ENCODE measurements at places on chromosomes 4 and X.
A peak's percentile ranks its signal among the peaks of the same experiment; 100 is the strongest.

- no peaks in the 10 kb centered on the region for H3K27me3 ChIP-seq
- no peak overlapping the region for H3K4me3 ChIP-seq
- no peak for DNase-seq
- no peaks in the 10 kb centered on the region for H3K4me1 ChIP-seq
- no peak overlapping the region for H3K27ac ChIP-seq
Observed at GRCh38 chr4:185117300-185117934, 25.6 kb upstream of the SLC25A4 start.

DNA sequence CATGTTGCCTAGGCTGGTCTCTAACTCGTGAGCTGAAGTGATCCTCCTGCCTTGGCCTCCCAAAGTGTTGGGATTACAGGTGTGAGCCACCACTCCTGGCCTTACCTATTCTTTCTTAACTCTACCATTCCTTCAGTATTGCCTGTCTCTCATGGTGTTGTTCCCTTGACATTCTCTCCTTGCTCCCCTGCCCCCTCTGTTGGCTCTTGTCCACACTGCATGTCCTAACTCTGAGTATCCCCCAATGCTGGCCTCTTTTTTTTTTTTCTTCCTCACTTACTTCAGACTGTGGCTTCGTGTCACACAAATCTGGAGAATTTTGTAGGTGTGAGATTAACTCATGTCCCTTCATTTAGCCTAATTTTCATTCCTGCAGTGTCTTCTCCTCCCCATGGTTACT lies 22.9 kb upstream of the FRMPD4 start:
- no peaks in the 10 kb centered on the region for H3K27me3 ChIP-seq
- H3K27ac ChIP-seq, result no peak overlapping the region
- H3K36me3 ChIP-seq, result no peaks in the 10 kb centered on the region

- no peaks in the 10 kb centered on the region for H3K27me3 ChIP-seq
- no peak for DNase-seq
- H3K27ac ChIP-seq, result no peak overlapping the region
Observed at GRCh38 chrX:16458208-16458607, 191.8 kb upstream of the S100G start.

DNA sequence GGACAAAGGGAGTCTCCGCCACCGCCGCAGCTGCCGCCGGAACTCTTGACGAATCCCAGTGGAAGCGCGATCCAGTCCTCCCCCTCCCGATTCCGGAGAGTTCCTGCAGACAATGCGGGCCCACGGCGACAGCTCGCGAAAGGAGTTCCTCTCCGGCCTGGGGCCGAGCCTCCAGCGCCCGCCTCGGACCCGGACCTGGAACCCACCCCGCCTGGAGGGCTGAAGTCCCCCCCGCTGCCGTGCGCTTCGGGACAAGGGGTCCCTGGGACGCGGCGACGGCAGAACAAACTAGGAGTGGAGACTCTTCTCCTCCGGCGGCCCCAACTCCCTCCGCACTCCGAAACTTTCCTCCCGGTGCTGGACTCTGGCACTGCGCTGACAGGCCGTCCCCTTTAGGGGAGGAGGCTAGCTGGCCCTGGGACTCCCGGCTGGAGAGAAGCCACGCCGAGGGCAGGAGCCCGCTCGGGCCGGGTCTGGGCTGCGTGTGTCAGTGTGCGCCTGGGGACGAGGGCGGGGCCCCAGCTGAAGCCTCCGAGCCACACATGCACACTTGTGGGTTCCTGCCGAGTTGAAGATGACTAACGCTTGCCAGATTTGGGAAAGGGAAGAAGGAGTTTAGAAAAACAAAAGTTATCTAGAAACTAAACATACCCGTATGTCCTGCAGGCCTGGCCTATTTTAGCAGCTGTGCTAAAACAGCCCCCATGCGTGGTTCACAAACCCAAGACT lies at the start of gene ANTXR2:
ANTXR2 (minus strand) TSS at position 486 of the 729 bp plus-strand sequence. CDS start 669 bp downstream, outside the sequence.
- H3K27me3 ChIP-seq, result peaks cover 2% of the 10 kb centered on the region
- peak within 1 kb of the TSS; percentile 66 for H3K4me3 ChIP-seq
- H3K36me3 ChIP-seq, result no peaks in the 10 kb centered on the region
- H3K4me1 ChIP-seq, result no peaks in the 10 kb centered on the region
- no peak within 1 kb of the TSS for H3K27ac ChIP-seq

DNA sequence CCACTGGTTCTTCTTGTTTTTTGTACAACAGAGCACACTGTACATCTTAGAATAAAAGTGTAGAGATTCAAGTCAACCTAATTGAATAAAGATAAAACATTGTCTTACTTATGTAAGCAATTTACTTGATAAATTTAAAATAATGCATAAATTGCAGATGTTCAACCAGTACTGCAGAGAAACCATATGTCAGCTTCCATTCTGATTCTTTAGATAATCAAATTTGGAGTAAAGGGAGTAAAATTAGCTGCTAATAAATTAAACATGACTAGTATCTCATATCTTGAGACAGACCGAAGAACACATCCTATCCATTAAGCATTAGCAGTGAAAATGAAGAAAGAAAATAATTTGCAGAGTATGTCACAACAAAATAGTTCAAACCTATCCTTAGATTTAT lies 261.2 kb downstream of the GASK1B start:
- no peaks in the 10 kb centered on the region for H3K27me3 ChIP-seq
- no peak overlapping the region for H3K4me3 ChIP-seq
- H3K4me1 ChIP-seq, result no peaks in the 10 kb centered on the region
- no peaks in the 10 kb centered on the region for H3K36me3 ChIP-seq

DNA sequence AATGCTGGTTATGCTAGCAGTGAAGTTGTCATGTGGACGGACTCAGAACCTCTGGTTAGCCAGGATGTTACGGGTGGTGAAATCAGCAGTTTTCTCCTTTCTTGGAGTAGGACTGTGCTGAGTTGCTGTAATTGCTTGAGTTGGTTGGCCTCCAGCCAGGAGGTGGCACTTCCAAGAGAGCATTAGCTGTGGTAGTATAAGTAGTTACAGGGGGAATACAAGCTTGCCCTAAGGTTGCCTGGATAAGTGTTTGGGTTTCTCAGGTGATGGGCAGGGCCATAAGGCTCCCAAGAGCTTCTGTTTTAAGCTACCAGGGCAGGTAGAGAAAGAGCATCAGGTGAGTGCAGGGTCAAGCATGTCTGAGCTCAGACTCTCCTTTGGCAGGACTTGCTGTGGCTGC lies 103.0 kb downstream of the ZNF518B start:
- H3K27ac ChIP-seq, result no peak overlapping the region
- DNase-seq, result no peak
- H3K4me3 ChIP-seq, result no peak overlapping the region
- H3K4me1 ChIP-seq, result no peaks in the 10 kb centered on the region
- H3K27me3 ChIP-seq, result no peaks in the 10 kb centered on the region

GRCh38 chr4:26346203-26346620 lies 25.4 kb downstream of the RBPJ start:
- no peaks in the 10 kb centered on the region for H3K27me3 ChIP-seq
- peaks cover 7% of the 10 kb centered on the region for H3K4me1 ChIP-seq
- no peaks in the 10 kb centered on the region for H3K36me3 ChIP-seq
- no peak overlapping the region for H3K27ac ChIP-seq
- no peak overlapping the region for H3K4me3 ChIP-seq

DNA sequence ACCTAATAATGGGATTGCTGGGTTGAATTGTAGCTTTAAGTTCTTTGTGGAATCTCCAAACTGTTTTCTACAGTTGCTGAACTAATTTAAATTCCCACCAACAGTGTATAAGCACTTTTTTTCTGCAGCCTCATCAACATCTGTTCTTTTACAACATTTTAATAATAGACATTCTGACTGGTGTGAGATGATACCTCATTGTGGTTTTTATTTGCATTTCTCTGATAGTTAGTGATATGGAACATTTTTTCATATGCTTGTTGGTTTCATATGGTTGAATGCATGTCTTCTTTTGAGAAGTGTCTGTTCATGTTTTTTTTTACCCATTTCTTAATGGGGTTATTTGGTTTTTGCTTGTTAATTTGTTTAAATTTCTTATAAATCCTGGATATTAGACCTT lies 1718.9 kb downstream of the C4orf33 start:
- H3K36me3 ChIP-seq, result no peaks in the 10 kb centered on the region
- no peak overlapping the region for H3K4me3 ChIP-seq
- no peaks in the 10 kb centered on the region for H3K27me3 ChIP-seq
- no peak overlapping the region for H3K27ac ChIP-seq
- DNase-seq, result no peak

- no peak overlapping the region for H3K27ac ChIP-seq
- no peaks in the 10 kb centered on the region for H3K27me3 ChIP-seq
- H3K4me3 ChIP-seq, result no peak overlapping the region
- H3K36me3 ChIP-seq, result no peaks in the 10 kb centered on the region
- no peak for DNase-seq
- peaks cover 7% of the 10 kb centered on the region for H3K4me1 ChIP-seq
Observed at GRCh38 chr4:184282895-184283654, 65.4 kb upstream of the ENPP6 start.

DNA sequence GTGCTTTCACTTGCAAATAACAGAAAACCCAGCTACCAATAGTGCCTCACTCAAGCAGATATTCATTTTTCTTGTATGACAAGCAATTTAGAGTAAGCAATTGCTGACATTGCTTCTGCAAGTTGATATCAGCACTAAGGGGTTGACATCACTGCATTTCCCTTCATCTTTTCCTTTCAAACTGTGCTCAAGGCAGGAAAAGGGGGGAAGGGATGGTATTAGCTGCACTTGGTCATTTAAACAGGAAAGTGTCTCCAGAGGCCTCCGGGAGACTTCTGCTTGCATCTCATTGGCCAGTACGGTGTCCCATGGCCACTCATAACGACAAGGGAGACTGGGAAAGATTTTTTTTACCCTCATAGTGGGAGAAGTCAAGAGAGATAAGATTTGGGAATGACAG lies 65.5 kb upstream of the FGG start:
- no peaks in the 10 kb centered on the region for H3K27me3 ChIP-seq
- DNase-seq, result no peak
- no peaks in the 10 kb centered on the region for H3K4me1 ChIP-seq
- H3K27ac ChIP-seq, result no peak overlapping the region

- no peaks in the 10 kb centered on the region for H3K4me1 ChIP-seq
- H3K27me3 ChIP-seq, result no peaks in the 10 kb centered on the region
- H3K4me3 ChIP-seq, result no peak overlapping the region
- no peaks in the 10 kb centered on the region for H3K36me3 ChIP-seq
- no peak for DNase-seq
- no peak overlapping the region for H3K27ac ChIP-seq
Observed at GRCh38 chr4:176794151-176794550, 1.4 kb upstream of the VEGFC start.

- no peaks in the 10 kb centered on the region for H3K27me3 ChIP-seq
- no peaks in the 10 kb centered on the region for H3K4me1 ChIP-seq
- DNase-seq, result no peak
- H3K27ac ChIP-seq, result no peak overlapping the region
- no peaks in the 10 kb centered on the region for H3K36me3 ChIP-seq
Observed at GRCh38 chr4:90234916-90235547, 107.8 kb downstream of the CCSER1 start.

DNA sequence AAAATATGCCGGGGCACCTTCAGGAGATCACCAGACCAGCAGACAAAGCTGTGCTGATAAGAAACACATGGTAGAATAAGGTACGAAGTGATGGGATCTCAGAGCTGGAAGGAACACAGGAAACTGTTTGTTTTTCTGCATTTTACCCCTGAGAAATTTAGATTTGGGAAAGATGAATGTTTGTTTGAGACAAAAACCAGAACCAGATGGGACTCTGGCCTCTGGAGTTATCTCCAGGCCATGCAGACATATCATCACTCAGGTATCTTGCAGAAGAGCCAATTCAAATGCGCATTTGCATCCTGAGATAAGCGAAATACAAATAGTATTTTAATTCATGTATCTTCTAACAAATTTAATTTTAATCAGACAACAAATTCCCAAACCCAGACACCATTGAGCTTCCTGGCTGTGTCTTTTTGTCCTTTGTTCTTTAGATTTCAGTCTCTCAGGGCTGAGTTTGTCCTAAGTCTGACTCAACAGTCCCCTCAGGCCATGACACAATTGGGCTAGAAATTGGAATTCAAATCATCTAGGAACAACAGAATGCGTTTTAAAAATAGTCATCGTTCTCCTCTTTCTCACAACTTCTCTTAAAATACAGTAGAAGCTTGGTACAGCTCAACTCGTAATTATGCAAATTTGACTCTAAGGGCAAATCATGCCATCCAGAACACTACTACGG lies 159.0 kb downstream of the PACRGL start:
- H3K27me3 ChIP-seq, result no peaks in the 10 kb centered on the region
- no peak for DNase-seq
- no peaks in the 10 kb centered on the region for H3K36me3 ChIP-seq
- no peaks in the 10 kb centered on the region for H3K4me1 ChIP-seq
- no peak overlapping the region for H3K4me3 ChIP-seq
- H3K27ac ChIP-seq, result no peak overlapping the region

GRCh38 chrX:39766085-39766726 lies 331.6 kb downstream of the BCOR start:
- H3K4me1 ChIP-seq, result peaks cover 8% of the 10 kb centered on the region
- H3K36me3 ChIP-seq, result no peaks in the 10 kb centered on the region
- H3K4me3 ChIP-seq, result no peak overlapping the region
- peak; percentile 47 for DNase-seq

- no peak overlapping the region for H3K27ac ChIP-seq
- H3K36me3 ChIP-seq, result no peaks in the 10 kb centered on the region
- DNase-seq, result no peak
- H3K27me3 ChIP-seq, result no peaks in the 10 kb centered on the region
- no peak overlapping the region for H3K4me3 ChIP-seq
Observed at GRCh38 chr4:66574145-66574978, 904.1 kb upstream of the EPHA5 start.

GRCh38 chr4:69876071-69876470 lies 16.1 kb upstream of the SULT1E1 start:
- H3K4me3 ChIP-seq, result no peak overlapping the region
- no peaks in the 10 kb centered on the region for H3K27me3 ChIP-seq
- peak overlapping the region; percentile 56 for H3K27ac ChIP-seq

DNA sequence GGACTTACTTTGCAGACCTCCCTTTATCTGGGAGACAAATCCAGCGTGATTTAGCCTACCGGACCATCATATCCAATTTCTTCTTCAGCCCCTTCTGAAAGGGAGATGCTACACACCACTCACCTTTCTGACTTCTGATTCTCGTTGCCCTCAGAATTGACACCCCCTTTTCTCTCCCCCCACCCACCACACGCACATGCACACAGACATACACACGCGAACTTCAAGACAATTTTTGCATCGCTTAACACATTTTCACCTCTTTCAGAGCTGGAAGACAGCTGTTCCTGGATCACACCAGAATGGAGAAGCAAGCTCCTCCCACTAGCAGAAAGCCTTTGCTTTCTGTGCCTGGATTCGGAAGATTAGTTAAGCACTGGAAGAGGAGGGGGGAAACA lies 1.0 kb upstream of the SNCA start:
- peak overlapping the region; percentile 52 for H3K4me3 ChIP-seq
- H3K4me1 ChIP-seq, result no peaks in the 10 kb centered on the region
- H3K27me3 ChIP-seq, result no peaks in the 10 kb centered on the region
- no peak for DNase-seq
- H3K36me3 ChIP-seq, result no peaks in the 10 kb centered on the region
- no peak overlapping the region for H3K27ac ChIP-seq

DNA sequence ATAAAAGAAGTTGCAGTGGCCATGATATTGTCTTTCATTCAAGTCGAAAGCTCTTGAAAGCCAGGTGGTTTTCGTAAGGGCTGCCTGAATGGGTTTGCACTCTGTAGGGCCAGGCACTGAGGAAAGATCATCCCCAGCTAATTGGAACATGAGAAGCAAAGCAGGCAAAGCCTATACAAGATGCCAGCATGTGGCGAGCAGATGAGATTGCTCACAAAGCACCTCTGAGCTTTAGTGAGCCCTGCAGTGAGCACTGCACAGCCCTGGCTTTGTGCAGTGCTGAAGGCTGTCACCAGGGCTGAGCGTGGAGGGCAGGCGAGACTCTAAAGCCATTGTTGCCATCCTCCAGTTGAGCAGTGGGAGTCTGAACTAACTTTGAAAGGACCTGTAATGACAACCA lies 53.8 kb downstream of the HADH start:
- H3K27me3 ChIP-seq, result no peaks in the 10 kb centered on the region
- DNase-seq, result no peak
- H3K27ac ChIP-seq, result no peak overlapping the region
- H3K4me1 ChIP-seq, result no peaks in the 10 kb centered on the region
- H3K4me3 ChIP-seq, result no peak overlapping the region

Measured in Caco-2 (cell line).